Pericardium fibroblast (primary cell): ENCODE measurements at places on chromosomes 3 and 15. TPM values are rescaled to one million over a fixed set of nuclear protein-coding genes. Genes with fewer than 3 reads are reported as not detected.

COL6A6 gene
- 0.26 and 5.0 TPM in 2 replicates for total RNA-seq

CHRD gene
- 1.5 and 5.1 TPM in 2 replicates for total RNA-seq

HACD2 gene
- 13.8 and 31.7 TPM in 2 replicates for total RNA-seq

STRA6 gene
- 2.0 and 3.5 TPM in 2 replicates for total RNA-seq

PLCL2 gene
- 9.4 and 11.2 TPM in 2 replicates for total RNA-seq

NPRL2 gene
- 12.1 and 13.2 TPM in 2 replicates for total RNA-seq

EXD1 gene
- not detected in 2 replicates for total RNA-seq

TMEM158 gene
- total RNA-seq: 27.5 and 39.8 TPM in 2 replicates

ABHD14A gene
- 30.2 and 43.5 TPM in 2 replicates for total RNA-seq
